T-helper 2 cell treated with Interferon-gamma antibody and Interleukin-4, amounts not matched to agents 5 μg/mL and 100 μg/mL, for 36 hours (primary cell): ENCODE measurements at places on chromosomes 7 and 10.

GRCh38 chr7:151762583-151763245, 114.2 kb downstream of the PRKAG2 start:
- no peaks in the 10 kb centered on the region for H3K27me3 ChIP-seq
- H3K27ac ChIP-seq: no peak overlapping the region
- peaks cover 4% of the 10 kb centered on the region for H3K36me3 ChIP-seq
- no peak for DNase-seq

GRCh38 chr10:43707770-43708169, 59.1 kb upstream of the ZNF32 start:
- H3K27me3 ChIP-seq: no peaks in the 10 kb centered on the region
- no peaks in the 10 kb centered on the region for H3K4me1 ChIP-seq
- no peak overlapping the region for H3K4me3 ChIP-seq
- no peak overlapping the region for H3K27ac ChIP-seq

- peaks cover 22% of the 10 kb centered on the region for H3K4me1 ChIP-seq
- peak overlapping the region; percentile 22 for H3K4me3 ChIP-seq
- H3K27ac ChIP-seq: peak overlapping the region; percentile 46
Observed at GRCh38 chr10:8183241-8183704, 128.8 kb downstream of the GATA3 start.

DNA sequence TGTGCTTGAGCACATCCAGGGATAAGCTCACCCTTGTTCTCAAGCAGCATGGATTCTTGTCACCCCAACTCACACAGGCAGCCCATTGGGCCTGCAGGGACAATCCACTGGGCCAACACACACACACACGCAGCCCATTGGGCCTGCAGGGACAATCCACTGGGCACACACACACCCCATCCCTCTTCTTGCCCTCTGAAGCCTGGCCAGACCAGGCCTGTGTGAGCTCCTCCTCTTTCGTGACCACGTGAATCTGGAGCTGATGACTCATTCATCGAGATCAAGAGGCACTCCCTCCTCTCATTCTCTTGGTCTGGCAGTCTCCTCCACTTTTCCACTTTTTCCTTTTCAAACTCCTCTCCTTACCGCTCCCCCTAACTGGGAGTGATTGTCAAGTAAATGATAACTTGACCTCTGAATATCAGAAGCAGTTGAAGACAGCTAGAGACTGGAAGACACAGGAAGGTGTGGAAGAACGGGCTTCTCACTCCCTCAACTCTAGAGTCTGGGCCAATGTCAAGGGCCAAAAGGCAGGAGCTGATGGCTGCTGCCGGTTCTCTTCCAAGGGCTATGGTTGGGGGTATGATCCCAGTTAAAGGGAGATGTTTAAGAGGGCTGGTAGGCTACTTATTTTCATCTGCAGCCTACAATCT, 89.7 kb downstream of the HIPK2 start:
- peaks cover 11% of the 10 kb centered on the region for H3K4me1 ChIP-seq
- H3K27me3 ChIP-seq: no peaks in the 10 kb centered on the region
- no peak overlapping the region for H3K4me3 ChIP-seq
- H3K36me3 ChIP-seq: peaks cover 33% of the 10 kb centered on the region

GRCh38 chr10:132346806-132347205, 14.8 kb downstream of the LRRC27 start:
- no peak for DNase-seq
- H3K27me3 ChIP-seq: no peaks in the 10 kb centered on the region
- no peak overlapping the region for H3K27ac ChIP-seq
- H3K4me1 ChIP-seq: no peaks in the 10 kb centered on the region
- no peak overlapping the region for H3K4me3 ChIP-seq
- no peaks in the 10 kb centered on the region for H3K36me3 ChIP-seq

GRCh38 chr7:139703487-139704307, 74.1 kb downstream of the HIPK2 start:
- no peak for DNase-seq
- peaks cover 5% of the 10 kb centered on the region for H3K4me1 ChIP-seq
- peak overlapping the region; percentile 6 for H3K27ac ChIP-seq
- no peaks in the 10 kb centered on the region for H3K27me3 ChIP-seq

DNA sequence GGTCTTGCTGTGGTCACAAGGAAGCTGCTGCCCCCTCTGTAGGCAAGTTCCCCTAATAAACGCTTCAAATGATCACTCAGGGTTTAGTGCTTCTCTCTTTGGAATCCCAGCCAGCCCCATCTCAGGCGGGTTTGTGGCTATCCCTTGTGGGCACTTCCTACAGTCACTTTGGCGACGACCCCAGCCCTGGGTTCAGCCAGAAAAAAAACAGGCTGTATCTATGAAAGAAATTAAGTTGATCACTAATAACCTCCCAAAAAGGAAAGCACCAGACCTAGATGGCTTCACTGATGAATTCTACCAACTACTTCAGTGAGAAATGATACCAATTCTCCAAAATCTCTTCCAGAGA, 208.2 kb downstream of the MAD1L1 start:
- H3K36me3 ChIP-seq: peaks cover 35% of the 10 kb centered on the region
- no peak for DNase-seq
- no peak overlapping the region for H3K27ac ChIP-seq
- H3K27me3 ChIP-seq: peaks cover 3% of the 10 kb centered on the region

DNA sequence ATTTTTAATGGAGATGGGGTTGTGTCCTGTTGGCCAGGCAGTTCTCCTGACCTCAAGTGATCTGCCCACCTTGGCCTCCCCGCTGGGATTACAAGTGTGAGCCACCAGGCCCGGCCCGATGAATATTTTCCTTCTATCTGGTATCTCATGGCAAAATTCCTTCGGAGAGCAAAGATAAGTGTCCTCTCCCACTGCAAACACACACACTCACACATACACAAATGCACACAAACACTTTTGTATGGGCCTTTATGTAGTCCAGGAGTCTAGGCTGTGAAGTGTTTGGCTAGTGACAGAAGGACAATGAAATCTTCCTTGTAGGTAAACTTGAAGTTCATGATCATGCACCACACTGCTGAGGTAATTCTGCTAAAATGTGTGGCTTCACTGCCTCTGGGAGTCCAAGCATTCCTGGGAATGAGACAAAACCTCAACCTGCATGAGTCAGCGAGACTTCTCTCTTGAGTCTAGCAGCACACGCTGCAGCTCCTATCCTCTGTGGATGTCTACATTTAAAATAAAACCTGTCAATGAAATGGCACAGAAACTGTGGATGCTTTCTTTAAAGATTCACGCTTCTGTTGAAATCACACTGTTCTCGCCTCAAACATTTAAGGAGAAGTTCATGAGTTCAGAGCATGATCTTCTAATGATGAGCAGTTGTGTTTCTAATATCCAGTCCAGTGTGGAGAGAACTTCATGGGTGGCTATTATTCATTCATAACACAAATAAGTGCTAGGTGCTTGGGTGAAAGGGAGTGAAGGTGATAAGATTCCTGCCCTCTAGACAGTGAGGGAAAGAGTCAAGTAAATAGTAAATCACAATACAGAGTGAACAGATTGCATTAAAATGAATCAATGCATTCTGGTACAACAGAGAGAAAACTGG, 96.5 kb downstream of the NRP1 start:
- no peak overlapping the region for H3K4me3 ChIP-seq
- H3K27me3 ChIP-seq: peaks cover 21% of the 10 kb centered on the region
- H3K36me3 ChIP-seq: no peaks in the 10 kb centered on the region

GRCh38 chr10:71319800-71320392, 837 bp downstream of the SLC29A3 start:
- H3K36me3 ChIP-seq: peaks cover 11% of the 10 kb centered on the region
- peak overlapping the region; percentile 97 for H3K4me3 ChIP-seq
- no peaks in the 10 kb centered on the region for H3K27me3 ChIP-seq
- DNase-seq: no peak
- H3K4me1 ChIP-seq: peaks cover 25% of the 10 kb centered on the region

- DNase-seq: no peak
- no peak overlapping the region for H3K27ac ChIP-seq
- H3K4me1 ChIP-seq: peaks cover 21% of the 10 kb centered on the region
- no peak overlapping the region for H3K4me3 ChIP-seq
Observed at GRCh38 chr7:116171094-116171493, 39.2 kb upstream of the TES start.

DNA sequence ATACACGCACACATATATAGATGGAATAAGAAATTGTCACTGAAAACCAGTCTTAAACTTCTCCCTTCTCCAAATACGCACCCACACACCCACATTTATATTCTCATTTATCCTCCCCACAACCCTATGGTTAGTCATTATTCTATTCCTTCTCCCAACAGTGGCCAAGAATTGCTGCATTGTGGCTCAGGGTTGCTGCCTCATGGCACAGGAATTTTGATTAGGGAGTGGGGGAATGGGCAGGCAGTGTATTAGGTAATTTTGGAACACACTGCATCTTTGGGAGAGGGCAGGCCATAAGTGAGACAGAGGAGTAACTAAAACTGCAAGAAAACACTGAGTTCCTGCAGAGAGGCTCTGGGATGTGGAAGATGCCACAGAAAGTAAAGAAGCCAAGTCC, 35.7 kb downstream of the NAPEPLD start:
- no peak overlapping the region for H3K4me3 ChIP-seq
- H3K36me3 ChIP-seq: peaks cover 45% of the 10 kb centered on the region
- DNase-seq: no peak
- H3K27ac ChIP-seq: no peak overlapping the region
- peaks cover 19% of the 10 kb centered on the region for H3K4me1 ChIP-seq

DNA sequence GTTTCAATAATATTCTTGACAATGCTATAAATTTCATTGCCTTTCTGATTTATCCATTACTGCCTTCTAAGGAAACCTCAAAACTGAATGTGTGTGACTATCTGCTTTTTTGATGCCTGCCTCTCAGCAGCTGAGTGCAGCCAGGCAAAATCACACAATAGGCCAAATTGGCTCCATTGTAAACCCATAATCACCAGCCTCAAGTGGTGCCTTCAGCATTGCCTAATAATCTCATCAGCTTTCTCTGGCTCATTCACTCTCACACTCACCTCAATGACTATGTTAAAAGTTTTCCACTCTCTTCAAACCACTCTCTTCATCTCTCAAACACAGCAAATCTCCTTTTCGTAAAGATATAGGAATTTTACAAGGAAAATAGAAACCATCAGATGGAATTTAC, 182.5 kb upstream of the COL1A2 start:
- no peak overlapping the region for H3K27ac ChIP-seq
- H3K27me3 ChIP-seq: no peaks in the 10 kb centered on the region
- no peak for DNase-seq
- H3K4me1 ChIP-seq: no peaks in the 10 kb centered on the region
- no peaks in the 10 kb centered on the region for H3K36me3 ChIP-seq

GRCh38 chr10:14118953-14119352, 211.8 kb downstream of the FRMD4A start:
- no peaks in the 10 kb centered on the region for H3K36me3 ChIP-seq
- no peaks in the 10 kb centered on the region for H3K27me3 ChIP-seq
- no peak overlapping the region for H3K4me3 ChIP-seq
- DNase-seq: no peak

- no peak overlapping the region for H3K4me3 ChIP-seq
- no peak for DNase-seq
- H3K27me3 ChIP-seq: no peaks in the 10 kb centered on the region
- H3K27ac ChIP-seq: no peak overlapping the region
- H3K36me3 ChIP-seq: no peaks in the 10 kb centered on the region
Observed at GRCh38 chr10:12826800-12827372, 174.6 kb downstream of the CCDC3 start.

DNA sequence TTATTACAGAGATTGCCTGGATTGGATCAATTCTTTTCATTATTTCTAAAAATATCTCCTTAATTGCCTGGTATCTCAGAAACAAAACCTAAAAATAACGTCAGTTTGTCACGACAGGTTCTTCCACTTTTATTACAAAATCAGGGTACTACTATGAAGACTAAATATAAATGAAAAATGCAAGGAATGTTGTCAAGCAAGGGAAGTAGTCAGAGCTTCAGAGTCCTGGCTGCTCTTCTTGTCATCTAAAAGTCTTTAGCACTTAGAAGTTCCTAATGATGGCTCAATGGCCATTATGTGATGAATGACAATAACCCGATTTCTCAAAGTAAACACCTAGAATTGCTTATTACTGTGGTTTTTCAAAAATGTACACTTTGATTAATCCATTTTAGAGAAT, 192.2 kb downstream of the SEMA3A start:
- no peaks in the 10 kb centered on the region for H3K27me3 ChIP-seq
- no peak overlapping the region for H3K27ac ChIP-seq
- no peak for DNase-seq
- H3K36me3 ChIP-seq: no peaks in the 10 kb centered on the region
- H3K4me3 ChIP-seq: no peak overlapping the region

- peaks cover 2% of the 10 kb centered on the region for H3K36me3 ChIP-seq
- peak overlapping the region; percentile 78 for H3K4me3 ChIP-seq
- no peak overlapping the region for H3K27ac ChIP-seq
- DNase-seq: no peak
- peaks cover 2% of the 10 kb centered on the region for H3K4me1 ChIP-seq
Observed at GRCh38 chr10:122462533-122463465, 1.4 kb downstream of the HTRA1 start.

- no peaks in the 10 kb centered on the region for H3K4me1 ChIP-seq
- DNase-seq: no peak
- no peak overlapping the region for H3K4me3 ChIP-seq
- no peaks in the 10 kb centered on the region for H3K27me3 ChIP-seq
Observed at GRCh38 chr10:76970711-76971519, 666.7 kb downstream of the KCNMA1 start.

DNA sequence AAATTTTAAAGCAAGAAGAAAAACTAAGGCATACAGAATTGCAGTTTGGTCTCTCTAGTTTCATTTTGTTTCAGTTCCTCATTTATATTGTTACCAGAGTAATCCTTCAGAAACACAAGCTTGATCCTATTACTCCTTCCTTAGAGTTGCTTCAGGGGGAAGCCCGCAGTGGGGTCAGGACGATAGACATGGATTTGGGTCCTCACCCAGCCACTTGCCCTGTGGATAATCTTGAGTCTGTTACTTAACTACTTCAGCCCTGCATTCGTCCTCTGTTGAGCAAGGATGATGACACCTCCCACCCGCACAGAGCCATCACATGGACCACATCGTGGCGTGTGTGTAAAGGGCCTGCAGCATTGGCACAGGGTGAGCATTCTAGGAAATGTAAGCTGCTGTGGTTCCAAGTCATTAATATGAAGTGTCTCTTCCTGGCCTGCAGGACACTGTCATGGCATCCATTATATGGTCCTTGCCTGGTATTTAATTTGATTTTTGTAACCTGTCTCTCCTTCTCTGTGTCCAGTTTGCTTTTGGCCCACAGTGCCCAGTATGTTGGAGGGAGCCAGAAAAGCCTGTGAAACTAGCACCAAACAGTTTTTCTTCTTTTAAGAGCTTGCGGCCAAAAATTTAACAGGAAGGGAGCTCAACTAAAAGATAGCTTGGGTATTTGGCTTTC, 111.2 kb downstream of the EEPD1 start:
- peaks cover 9% of the 10 kb centered on the region for H3K4me1 ChIP-seq
- no peak for DNase-seq
- H3K27ac ChIP-seq: no peak overlapping the region
- no peaks in the 10 kb centered on the region for H3K36me3 ChIP-seq

DNA sequence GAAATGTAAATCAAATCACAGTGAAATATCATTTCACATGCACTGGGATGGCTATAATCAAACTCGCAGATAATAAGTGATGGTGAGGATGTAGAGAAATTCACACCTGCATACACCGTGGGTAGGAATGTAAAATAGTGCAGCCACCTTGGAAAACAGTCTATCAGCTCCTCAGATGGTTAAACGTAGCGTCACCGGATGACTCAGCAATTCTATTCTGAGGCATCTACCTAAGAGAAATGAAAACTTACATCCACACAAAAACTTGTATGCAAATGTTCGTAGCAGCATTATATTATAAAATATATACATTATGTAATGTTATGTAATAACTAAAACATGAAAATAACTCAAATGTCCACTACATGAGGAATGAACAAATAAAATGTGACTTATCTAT, 38.9 kb downstream of the SH3PXD2A start:
- H3K27ac ChIP-seq: no peak overlapping the region
- H3K4me1 ChIP-seq: peaks cover 7% of the 10 kb centered on the region
- no peaks in the 10 kb centered on the region for H3K36me3 ChIP-seq
- peaks cover 28% of the 10 kb centered on the region for H3K27me3 ChIP-seq
- no peak for DNase-seq
